ENCODE measurements at places on chromosomes 2 and 18.

- no peak for DNase-seq
Observed at GRCh38 chr2:149617476-149617875, 29.9 kb upstream of the MMADHC start.

GRCh38 chr2:183604065-183604464 is 479.8 kb downstream of the NUP35 start:
- no peak for DNase-seq

DNA sequence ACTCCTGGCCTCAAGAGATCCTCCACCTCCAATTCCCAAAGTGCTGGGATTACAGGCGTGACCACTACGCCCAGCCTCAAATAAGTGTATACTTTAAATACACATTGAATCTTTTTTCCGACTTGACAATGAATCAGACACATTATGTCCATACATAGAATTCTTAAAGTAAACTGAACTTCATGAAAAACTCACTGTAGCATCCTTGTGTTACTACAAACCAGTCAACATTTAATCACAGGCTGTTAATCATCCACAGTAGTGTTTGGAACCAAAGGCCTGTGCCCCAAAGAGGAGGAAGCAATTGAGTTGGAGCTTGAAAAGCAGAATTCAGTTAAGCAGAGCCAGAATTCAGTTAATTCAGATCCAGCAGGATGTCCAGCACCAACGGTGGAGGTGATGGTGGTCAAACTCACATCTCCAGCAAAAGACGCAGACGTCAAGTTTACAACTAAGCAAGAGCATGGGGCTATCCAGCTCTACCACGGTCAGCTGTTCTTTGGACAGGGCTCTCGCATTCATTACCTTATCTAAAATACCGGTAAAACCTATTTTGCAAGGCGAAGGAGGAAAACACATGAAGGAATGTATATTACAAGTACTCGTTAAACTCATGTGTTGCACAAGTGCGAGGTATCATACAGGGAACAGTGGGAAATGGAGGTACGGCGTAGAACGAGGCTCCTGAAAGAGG is 1.2 kb downstream of the SLC39A6 start:
- DNase-seq = no peak

GRCh38 chr2:80473796-80474195 is 169.2 kb upstream of the LRRTM1 start:
- no peak for DNase-seq

- peak; percentile 66 for DNase-seq
Observed at GRCh38 chr2:28408764-28409599, 16.3 kb downstream of the FOSL2 start.

All from stimulated activated CD4-positive, alpha-beta T cell treated with anti-CD3 and anti-CD28 coated beads, Interleukin-2, amount 100 ng/mL, for 24 hours (primary cell).